ENCODE measurements at places on chromosomes 3 and 15. TPM values are rescaled to one million over a fixed set of nuclear protein-coding genes. Genes with fewer than 3 reads are reported as not detected.

SLCO3A1 gene
- 17.0 TPM for total RNA-seq

DNA sequence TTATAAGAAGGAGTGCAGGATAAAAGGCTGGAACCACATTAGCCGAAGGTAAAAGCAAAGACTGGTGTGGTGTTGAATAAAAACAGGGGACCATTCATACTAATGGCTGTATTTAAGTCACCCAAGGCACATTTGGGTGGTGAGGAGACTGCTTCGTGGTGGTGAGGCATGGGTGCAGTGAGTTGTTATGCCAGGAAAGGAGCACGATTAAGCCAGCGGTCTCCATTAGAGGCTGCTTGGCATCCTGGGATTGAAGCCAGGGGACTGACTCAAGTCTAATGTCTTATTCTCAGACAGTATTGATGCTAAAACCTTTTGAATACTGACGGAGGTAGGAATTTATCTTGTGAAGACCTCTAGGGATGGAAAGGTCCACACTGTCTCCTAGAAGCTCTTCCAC lies 21.9 kb downstream of the FEM1B start:
- DNase-seq = peak; percentile 54

CPB1 gene
- total RNA-seq = not detected

GNAT1 gene
- total RNA-seq = not detected

- peak; percentile 18 for DNase-seq
Observed at GRCh38 chr15:79977431-79978054, 6.5 kb upstream of the BCL2A1 start.

DNA sequence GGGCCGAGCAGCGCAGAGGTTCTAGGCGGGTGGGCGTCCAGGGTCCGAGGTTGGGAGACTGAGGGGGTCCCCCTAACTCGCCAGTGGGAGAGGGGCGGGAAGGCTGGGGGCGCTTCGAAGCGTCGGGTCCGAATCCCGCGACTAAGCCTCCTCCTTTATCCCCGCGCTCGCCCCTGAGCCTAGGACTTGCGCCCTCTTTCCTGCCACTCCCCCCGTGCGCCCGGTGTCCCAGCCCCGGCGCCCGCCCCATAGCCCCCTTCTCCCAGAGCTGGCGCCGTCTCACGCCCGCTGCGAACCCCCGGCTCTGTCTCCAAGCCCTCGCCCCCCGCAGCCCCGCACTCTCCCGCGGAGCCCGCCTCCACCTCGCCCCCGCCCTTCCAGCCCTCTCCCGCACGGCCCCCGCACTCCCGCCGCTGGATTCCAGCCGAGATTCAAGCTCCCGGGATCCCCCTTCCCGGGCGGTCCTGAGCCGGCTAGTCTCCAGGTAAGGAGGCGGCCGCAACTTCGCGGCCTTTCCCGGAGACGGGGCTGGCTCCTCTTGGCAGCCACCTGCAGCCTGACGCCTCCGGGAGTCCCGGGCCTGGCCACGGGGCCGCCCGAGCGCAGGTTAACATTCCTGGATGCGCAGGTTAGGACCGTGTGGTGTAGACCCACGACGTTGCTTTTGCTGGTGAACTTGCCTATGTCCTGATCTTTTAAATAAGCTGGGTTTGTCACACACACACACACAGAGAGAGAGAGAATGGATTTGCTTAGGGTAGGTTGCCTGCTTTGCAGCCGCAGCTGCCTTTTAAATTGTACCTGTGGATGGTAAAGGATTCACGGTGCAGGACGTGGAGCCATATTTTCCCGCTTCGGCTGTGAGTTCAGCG lies 563 bp downstream of the PXYLP1 start:
- peak; percentile 30 for DNase-seq

NFKBIZ gene
- 19.1 TPM for total RNA-seq

DNA sequence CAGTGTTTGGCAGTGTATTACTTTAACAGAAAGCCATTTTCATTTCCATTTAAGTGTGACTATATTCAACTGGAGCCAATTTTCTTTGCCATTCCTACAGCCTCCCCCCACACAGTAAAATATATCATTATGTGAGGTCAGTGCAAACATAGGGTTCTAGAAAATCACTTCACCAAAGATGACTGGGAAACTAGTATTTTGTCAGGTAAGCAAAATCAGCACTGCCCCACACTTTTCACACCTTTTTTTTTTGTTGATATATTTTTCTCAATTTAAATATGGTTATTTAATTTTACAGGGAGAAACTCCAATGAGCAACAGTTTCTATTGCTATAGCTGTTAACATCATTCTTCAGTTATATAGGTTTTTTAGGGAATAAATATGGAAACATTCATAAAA lies 29.7 kb downstream of the MKRN2OS start:
- no peak for DNase-seq

GRCh38 chr3:158935846-158936245 lies 134.0 kb downstream of the MFSD1 start:
- DNase-seq = peak; percentile 38

P2RY14 gene
- total RNA-seq = not detected
